ENCODE measurements at places on chromosomes 7 and 10.

- DNase-seq: no peak
Observed at GRCh38 chr7:132806834-132807233, 230.6 kb upstream of the PLXNA4 start.

GRCh38 chr7:28125431-28126409, 54.9 kb downstream of the JAZF1 start:
- DNase-seq: no peak

DNA sequence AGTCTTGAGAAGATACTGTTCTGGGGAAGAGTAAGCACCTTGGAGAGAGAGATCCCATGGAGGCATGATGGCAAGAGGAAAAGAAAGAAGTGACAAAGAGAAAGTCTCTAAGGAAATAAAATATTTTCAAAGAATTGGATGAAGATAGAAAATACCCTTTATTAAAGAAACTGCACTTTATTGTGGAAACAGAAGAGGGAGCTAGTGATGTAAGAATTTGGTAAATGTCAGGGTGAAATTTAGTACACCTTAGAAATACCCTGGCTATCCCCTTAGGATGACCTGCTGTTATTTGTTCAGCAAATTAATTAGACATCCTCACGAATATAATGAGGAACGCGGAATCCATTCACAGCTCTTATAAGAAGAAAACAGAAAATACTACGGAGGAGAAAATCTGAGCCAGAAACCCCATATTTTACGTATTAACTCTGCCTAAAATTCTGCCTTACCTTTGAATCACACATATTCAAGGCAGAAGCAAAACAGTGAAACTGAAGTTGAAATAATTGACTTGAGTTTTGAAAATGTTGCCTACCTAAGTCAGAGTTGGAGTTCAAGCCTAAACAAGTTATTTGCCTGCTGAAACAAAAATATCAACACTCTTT, 90.7 kb downstream of the TFPI2 start:
- DNase-seq: no peak

DNA sequence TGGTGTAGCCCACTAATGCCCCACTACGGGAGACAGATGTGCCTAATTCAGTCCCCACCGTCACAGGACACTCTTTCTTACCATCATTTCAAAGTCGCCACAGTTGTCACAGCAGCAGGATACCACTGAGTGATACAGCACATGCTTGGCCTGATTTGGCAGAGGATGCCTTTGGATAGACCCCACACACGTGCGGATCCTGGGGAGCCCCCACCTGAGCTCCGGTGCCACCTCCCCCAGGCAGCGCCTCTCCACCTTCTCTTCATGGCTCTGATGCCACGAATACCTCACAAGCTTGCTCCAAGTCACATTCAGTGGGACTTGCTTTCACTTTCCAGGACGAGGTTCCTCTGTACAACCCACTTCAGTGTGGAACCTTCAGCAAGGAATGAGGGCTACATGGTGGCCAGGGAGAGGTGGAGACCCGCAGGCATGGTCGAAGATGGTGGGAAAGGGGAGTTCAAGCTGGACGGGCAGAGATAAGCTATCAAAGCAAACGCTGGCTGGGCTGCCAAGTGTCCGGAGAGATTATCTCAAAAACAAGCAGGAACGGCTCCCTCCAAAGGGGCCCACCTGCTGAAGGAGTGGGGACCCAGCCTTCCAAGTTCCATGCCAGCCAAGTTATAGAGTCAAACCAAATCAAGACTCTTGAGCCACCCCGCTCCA, 107.4 kb downstream of the ZRANB1 start:
- DNase-seq: no peak

- DNase-seq: no peak
Observed at GRCh38 chr7:36887233-36887632, 162.9 kb upstream of the AOAH start.

DNA sequence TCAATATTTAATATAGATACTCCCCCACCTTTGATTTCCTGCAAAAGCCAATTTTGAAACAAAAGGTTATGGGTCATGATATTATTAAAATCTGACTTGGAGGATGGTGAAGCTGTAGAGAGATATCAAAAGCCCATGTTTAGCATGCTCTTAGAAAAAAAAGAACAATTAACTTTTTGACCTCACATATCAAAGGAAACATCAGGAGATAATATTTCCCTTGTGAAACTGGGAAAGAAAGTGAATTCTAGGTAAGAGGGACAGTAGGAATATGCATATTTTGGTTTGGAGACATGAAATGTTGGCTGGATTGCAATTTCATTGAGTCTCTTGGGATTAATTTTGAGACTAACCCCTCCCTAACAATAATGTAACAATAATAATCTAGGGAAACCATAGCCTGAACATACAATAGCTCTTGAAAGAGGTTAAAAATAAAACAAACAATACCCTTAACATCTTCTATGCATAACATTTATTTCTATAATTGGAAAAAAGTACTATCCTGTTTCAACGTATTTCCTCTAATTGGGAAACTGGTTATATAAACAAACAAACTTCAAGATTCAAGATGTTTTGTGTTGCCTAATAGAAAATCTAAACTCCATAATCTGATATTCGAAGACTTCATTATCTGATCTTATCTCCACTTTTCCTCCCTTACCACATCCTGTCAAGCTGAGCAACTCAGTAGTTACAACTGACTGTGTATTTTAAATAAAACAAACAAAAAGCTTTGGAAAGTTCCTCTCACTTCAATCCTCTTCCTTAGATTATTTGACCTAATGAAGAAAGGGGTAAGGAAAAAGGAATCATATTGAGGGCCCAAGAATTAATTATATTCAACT, 14.8 kb downstream of the TMEM26 start:
- DNase-seq: no peak

- DNase-seq: no peak
Observed at GRCh38 chr7:91569728-91570457, 305.7 kb downstream of the FZD1 start.

GRCh38 chr7:5452937-5453540, 29.4 kb upstream of the TNRC18 start:
- no peak for DNase-seq

DNA sequence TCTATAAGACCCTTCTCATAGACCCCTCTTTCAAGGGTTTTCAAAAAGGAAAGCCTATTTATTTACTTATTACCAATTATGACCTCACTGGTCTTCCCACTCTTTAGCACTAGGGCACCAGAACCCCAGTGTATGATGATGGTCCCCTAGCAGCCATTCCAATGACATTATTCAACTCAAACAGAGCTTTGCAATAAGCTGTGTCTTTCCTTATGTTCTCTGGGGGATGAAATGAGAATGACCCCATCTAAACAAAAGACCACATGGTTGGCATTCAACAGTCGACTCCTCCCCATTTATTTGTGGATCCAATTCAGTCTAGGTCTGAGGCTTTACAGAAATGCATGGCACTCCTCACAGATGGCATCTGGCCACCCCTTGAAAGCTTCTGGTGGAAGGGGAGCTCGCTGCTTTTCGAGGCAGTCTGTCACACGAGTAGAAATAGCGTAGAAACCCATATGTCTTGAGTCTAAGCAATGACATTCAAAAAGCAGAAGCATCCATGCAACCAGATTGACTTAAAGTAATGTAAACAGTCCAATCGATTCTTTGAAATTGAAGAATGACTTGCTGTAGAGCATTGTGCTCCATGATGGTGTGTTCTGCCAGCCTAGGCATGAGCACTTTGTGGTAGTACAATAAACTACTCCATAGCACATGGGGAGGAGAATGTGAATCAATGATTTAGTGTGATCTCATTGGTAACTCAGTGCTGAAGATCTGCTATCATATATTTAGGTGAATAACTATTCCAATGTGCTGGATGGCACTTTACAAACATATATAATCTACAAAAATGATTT, 29.8 kb downstream of the NRP1 start:
- no peak for DNase-seq

- no peak for DNase-seq
Observed at GRCh38 chr10:113473851-113474250, 79.0 kb upstream of the HABP2 start.

GRCh38 chr7:123579416-123579815, 21.8 kb upstream of the NDUFA5 start:
- DNase-seq: no peak

GRCh38 chr7:44978511-44979366, at the start of gene MYO1G:
MYO1G (minus strand) TSS chr7:44979015; CDS start chr7:44978961, 54 bp downstream.
- DNase-seq: peak; percentile 91

DNA sequence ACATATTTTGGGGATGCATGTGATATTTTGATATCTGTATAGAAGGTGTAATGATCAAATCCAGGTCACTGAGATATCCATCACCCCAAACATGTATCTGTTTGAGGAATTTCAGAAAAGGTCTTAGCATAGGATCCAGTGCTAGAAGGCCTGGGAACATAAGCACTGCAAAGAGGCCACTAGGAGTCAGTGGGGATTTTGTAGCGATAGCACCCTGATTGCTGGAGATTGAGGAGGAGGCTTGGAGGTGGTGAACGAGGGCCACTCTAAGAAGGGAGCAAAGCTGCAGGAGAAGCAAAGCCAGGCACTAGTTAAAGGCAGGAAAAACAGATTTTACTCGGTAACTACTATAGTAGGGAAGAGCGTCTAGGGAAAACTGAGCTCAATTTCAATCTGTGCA, 324.0 kb downstream of the LHFPL3 start:
- no peak for DNase-seq

GRCh38 chr10:97520978-97521761, 22.4 kb downstream of the UBTD1 start:
- no peak for DNase-seq

DNA sequence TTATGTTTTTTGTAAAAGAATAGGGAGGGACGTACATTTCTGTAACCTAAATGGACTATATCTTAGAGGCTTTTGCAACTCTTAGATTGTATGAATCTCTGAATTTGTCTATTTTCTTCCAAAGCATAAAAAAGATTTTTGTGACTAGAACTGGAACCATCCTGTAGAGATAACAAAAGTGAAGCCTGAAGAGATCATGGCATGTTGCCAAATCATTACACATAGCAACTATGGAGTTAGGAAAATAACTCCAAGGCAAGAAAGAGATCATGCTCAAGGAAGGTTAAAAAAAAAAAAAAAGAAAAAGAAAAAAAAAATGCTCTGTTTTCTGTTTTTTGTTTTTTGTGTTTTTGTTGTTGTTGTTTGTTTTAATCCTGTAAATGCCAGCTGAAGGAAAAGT, 567.7 kb upstream of the ZWINT start:
- no peak for DNase-seq

DNA sequence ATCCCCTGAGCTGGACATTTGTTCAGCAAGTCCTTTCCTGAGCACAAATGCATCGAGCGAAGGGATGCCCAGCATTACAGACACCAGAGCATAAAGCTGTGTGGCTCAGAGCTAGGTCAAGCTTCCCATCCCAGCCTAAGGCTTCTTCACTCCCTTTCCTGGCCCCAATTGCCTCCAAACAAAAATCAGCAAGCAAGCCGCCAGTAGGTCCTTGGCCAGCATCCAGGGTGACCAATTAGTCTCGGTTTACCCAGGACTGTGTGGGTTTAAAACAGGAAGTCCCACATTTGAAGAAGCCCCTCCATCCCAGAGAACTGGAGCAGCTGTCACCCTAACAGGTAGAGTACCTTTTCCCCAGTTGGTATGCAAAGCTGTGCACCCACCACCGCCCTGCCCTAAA, 51.2 kb downstream of the PRKAG2 start:
- DNase-seq: no peak

DNA sequence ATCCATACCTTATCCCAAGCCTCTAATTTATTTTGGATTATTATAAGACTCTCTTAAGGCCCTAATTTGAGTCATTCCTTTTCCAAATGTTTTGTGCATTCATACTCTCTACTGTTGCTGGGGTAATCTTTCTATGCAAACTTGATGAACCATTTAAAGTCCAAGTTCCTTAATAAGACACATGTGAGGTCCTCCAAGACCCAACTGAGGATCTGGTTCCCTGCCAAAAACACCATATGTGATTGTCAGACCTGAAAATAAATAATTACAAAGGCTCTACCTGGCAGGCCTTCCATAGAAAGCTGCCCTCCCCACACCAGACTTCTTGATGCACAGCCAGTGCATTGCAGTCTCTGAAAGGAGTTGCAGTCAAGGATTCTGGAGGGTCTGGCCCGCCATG, 257.9 kb upstream of the AKR1E2 start:
- no peak for DNase-seq

GRCh38 chr10:13822490-13822889, 235.7 kb downstream of the PRPF18 start:
- DNase-seq: no peak

GRCh38 chr10:48999346-48999745, 59.7 kb upstream of the LRRC18 start:
- DNase-seq: no peak

DNA sequence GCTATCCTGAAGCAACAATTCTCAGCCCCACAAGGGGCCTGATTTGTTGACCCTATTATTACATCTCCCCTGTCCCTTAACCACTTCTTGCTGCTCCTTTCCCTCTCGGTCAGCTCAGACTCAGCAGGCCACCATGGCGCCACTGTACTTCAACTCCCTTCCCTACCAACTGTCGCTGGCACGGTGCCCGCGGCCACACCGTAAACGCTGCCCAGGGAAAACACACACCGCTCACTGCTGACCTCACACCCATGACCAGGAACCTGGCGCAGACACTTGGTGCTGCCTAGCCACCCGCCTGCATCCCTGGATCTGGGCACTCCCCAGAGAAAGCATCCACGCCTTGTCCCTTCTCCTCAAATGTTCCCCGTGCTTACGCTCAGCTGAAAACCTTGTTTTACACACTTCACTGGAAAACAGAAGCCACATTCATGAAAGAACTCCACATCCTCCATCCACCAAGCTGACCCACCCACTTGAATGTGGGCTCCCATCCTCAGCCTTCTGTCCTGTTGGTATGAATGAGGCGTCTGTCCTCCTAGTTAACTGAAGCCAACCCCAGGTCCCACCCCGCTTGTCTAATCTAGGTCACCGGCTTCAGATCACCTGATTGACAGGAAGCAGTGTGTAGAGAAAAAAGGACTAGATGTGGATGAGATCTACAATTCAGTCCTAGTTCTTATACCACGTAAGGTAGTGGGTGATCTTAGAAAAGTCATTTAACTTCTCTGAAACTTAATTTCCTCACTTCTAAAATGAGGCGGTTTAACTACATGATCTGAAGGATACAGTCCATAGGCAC, 28.5 kb upstream of the CRYGN start:
- peak; percentile 16 for DNase-seq

DNA sequence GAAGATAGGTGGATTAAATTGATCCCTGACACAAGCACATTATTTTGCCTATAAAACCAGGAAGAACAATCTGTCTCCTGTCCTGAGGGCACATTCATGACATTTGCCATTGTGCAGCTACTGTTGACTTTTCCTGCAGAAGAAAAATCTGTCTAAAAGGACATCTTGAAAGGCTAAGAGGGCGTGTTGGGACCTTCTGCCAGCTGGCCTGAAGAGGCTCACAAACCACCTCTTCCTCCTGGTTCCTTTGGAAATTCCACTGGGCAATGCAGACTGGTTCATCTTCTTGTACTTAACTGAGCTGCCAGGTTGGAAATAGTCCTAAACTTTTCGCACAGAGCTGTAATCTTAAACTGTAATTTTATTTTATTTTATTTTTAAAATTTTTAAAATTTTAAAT, 35.7 kb upstream of the PIP start:
- no peak for DNase-seq

Data from CD4-positive, alpha-beta T cell treated with Interleukin-10 for 1 hour (primary cell).